ENCODE measurements at places on chromosomes 1 and 21.

DNA sequence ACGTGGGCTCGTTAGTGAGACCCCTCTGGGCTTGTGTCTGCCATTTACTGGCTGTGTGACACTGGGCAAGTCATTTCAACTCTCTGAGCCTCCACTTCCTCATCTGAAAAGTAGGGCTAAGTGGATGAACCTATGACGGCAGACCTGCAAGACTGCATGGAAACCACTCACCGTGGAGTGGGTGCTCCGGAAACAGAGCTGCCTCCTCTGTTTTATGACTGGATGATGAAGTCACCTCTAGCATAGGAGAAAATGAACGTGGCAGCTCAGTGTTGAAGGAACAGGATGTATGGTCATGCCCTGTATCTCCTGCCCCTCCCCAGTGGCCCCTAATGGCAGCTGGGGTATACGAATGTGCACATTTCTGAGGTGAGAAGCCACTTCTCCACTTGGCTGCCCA is 40.5 kb downstream of the STPG1 start:
- no peak for DNase-seq

GRCh38 chr1:154748405-154748775 is 121.7 kb downstream of the KCNN3 start:
- no peak for DNase-seq

DNA sequence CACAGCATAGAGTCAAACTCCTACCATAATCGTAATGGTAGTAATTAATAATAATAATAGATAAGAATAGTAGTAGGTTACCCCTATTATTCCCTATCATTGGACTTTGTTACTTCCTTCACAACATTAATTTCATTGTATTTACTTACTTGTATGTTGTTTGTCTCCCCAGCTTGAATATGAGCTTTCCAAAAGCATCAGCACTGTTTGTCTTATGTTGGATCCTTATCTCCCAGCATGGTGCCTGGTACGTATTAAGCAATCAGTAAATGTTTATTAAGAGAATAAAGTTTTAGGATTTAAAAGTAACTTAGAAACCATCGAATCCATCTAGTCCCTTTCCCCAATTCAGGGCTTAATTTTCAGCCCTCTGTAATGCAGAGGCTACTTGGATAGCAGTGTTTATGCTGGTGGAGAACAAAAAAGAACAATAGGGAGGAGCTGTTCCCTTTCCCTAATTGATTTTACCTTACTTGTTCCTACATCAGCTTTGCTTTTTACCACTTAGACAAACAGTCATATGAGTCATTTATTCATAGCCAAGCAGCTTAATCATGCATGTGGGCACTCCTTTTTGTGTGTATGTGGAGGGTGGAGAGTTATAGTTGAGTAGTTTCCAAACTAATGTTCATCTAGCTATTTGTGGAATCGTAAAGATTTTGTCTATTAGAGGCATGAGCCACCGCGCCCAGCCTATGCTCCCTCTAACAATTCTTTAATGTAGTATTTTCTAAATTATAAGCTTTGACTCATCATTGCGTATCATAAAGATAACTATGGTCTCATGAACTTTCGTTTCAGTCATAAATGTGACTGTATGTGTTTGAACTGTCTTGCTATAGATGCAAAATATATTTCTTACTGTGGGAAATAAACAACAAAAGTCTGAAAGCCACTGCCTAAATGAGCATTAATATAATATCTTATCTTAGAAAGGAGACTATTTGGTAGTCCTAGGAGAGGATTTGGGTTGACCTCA is 20.9 kb upstream of the DR1 start:
- DNase-seq, result no peak

- DNase-seq, result no peak
These were observed 29.9 kb downstream of the KLHL20 start for GRCh38 chr1:173744651-173745050.

GRCh38 chr1:62092110-62092509 is 102.5 kb upstream of the L1TD1 start:
- no peak for DNase-seq

DNA sequence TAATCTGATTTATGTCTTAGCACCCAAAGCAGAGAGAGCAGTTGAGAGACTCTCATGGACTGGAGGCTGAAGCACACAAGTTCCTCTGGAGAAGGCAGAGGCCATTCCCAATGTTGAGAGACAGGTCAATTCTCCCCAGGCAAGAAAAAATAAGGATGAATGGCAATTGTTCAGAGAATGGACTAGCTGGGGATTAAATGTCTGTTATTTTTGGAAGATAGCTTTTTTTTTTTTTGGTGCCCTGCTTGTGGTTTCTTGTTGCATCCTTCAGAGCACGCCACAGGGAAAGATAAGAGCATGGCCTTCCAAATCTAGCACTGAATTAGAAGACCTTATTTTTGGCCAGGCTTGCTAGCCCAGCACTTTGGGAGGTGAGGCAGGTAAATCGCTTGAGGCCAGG is 65.6 kb upstream of the ERRFI1 start:
- no peak for DNase-seq

DNA sequence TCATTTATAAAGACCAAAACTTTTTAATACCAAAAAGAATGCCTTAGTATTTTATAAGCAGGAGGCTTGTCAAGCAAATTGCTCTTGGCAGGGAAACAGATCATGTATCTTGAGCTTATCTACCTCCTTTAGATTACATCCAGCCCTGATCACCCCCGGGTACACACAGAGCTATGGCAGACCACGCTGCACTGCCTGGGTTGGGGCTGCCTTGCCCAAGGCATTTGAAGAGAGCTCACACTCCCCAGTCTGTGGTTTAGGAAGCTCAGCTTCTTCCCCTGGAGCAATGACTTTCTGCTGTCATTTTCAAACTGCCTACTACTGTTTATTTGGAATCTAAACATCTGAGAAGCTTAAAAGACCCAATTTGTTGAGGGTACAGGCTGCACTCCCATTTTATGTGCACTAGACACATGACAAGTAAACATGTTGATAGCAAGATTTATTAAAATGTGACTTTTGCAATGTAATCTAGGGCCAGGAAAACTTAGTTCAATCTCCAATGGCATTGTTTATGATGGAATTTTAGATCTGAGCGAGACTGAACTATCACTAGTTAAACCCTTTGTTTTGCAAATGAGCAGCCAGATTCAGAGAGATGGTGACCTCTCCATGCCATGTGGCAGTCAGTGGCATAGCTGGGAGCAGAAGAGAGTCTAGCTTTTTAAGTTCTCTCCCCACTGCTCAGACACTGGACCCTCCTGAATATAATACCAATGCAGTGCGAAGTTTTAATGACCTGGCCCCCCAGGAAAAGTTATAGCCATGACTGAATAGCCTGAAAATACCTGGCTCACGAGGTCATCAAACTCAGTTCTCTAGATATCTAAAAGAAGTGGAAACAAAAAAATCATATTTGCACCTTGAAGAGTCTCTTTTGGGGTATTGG is 214.9 kb downstream of the HLX start:
- no peak for DNase-seq

- DNase-seq, result no peak
These were observed 1048.2 kb downstream of the TTLL7 start for GRCh38 chr1:82950606-82951200.

GRCh38 chr1:22556391-22557104 is 6.7 kb upstream of the EPHA8 start:
- DNase-seq, result no peak

DNA sequence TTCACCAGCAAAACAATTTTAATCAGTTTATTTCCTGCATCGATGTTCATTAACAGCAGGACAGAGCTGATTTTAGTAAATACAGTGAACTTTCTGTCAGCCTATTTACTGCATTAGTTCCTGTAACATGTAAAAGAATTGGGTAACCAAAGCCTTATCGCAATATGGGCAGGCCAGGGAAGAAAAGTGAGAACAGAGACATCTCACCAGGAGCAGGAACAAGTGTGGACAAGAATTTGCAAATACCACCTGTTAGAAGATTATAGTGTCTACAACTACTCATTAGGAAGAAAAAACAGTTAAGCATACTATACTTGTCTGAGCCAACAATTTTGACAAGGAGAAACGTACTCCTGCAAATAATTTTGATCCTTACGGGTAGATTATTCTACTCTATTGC is 1293.9 kb downstream of the PLA2G4A start:
- DNase-seq, result no peak

GRCh38 chr1:220684890-220685289 is 5.3 kb upstream of the C1orf115 start:
- DNase-seq, result no peak

DNA sequence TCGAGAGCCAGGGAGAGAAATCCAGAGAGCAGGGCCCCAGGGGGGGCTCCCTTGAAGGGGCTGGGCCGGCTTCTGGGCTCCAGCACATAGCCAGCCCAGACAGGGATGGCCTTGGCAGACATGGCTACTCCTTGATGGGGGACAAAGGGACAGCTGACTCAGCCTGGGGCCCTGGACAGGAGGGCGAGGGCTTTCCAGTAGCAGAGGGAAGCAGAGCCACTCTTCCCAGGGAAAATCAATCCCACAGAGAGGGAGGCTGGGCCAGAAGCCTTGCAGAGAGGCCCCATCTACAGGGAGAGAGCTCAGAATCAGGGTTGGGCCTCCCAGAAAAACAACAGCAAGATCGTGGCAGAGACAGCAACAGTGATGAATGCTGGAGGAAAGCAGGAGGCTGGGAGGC is 15.6 kb downstream of the IGFN1 start:
- no peak for DNase-seq

DNA sequence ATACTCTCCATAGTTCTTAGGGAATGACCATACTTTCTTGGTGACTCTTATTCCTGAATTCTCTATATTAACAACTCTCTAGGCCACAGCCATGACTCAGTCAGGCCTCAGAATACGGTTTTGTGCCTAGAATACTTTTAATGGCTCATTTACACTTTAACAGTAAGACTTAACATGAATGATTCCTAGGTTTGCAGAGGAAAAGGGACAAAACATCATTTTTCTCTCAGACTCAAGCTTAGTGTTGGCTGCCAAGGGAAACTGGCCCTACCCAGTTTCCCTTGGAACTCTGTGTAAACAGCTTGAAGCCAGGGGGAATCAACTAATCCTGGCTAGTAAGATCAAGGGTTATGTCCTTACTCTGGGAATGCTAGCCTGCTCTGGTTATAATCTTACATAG is 164.9 kb upstream of the PKN2 start:
- DNase-seq, result no peak

DNA sequence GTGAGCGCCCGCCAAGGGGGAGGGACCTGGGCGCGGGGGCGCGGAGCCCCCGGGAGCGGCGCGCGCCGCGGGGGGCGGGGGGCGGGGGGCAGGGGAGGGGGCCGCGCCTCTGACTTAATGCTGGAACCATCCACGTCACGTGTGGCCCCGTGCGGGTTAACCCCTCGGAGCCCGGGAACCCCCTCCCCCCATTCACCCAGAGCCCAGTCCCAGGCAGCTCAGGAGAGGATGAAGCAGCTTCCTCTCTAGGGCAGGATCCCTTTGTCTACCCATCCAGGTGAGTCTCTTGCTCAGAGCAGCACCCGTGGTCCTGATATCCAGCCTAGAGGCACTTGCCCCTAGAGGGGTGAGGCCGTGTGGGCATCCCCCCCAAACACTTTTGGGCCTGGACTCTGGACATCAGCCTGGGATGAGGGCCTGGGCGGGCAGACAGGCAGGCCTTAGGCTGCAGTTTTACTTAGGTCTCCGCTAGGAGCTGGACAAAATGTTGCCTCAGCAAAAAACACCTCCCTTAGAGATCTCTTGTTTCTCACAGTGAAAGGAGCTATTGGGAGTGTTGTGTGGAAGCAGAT is at the start of gene ALX3:
Gene ALX3, minus strand, starts transcription at position 2 of the 572 bp plus-strand sequence. CDS start 60 bp downstream, outside the sequence.
- no peak for DNase-seq

DNA sequence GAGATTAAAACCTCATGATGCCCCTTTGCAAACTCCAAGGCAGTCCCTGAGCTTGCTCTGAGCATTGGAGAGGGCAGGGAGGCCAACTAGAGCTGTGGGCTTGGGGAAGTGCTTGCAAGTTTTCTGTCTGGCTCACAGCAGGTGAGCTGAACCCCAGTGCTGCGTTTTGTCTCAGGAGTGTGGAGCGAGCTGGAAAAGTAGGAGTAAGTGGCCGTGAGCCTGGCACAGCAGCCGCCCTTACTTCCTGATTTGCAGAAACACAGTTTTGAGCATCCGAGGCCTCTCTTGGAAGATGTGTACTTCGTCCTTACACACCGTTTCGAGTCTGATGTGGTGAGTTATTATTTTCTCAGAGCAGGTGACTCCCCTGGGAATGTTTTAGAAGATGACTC is 221.2 kb upstream of the C1orf174 start:
- no peak for DNase-seq

DNA sequence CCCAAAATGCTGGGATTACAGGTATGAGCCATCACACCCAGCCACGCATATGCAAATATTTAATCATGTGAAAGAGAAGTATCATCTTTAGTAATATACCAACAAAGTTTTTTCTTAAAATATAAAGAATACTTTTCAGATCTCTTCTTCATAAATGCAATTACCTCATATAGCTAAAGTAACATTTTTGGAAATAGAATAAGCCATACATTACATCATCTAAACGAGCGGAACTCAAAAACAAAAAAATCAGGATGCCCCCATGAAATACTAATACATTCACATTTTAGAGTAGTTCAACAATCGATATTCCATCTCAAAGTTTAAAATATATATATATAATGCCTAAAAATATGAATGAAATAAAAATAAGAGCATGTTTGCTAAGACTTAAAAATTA is 4.7 kb downstream of the NDC1 start:
- no peak for DNase-seq

- DNase-seq, result no peak
These were observed 76.1 kb downstream of the SCCPDH start for GRCh38 chr1:246800356-246800755.

GRCh38 chr21:37513383-37513782 is 146.8 kb downstream of the DYRK1A start:
- DNase-seq, result no peak

DNA sequence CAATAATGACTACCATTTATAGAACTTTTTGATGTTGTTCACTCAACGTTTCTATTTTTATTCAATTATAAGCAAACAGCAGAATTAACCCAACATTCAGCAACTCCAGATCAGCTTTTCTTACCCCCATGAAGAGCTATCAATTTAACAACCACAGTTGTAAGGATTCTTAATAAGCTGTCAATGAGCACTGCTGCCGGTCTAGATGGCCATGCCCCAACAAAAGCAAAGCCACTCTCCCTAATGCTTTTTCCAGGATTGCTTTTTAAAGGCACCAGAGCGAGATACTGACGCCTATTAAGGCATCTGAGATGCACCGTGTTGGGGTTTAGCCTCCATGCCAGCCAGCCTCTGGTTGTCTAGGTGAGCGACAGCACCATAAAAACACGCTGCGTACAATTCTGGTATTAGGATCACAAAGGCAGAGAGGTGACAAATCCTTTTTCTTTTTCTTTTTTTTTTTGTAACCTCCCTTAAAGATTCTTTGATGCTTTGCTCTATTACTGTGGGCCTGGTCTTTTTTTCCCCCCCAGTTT is 39.5 kb downstream of the PTPRC start:
- DNase-seq, result no peak

DNA sequence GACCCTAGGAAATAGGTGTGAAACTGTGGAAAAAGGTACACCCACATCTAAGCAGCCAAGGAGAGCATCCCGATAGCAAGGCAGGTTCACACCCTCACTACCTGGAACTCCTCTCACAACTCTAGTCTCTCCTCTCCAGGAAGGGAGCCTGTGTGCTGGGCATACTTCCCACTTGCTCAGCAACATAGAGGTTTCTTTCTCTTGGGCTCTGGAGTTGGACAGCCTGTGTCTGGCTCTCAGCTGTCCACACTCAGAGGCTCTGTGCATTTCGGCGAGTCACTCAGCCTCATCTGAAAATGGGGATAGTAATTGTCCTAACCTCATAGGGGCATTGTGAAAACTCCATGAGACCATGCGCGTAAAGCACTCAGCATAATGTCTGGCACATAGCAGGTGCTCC is 29.6 kb upstream of the VWA5B1 start:
- no peak for DNase-seq

All from brain pericyte (primary cell).